ENCODE measurements at places on chromosomes 12 and 14.
A peak's percentile ranks its signal among the peaks of the same experiment; 100 is the strongest.

- no peak for DNase-seq
Measured at GRCh38 chr12:89566615-89567014, 40.8 kb upstream of the POC1B start.

DNA sequence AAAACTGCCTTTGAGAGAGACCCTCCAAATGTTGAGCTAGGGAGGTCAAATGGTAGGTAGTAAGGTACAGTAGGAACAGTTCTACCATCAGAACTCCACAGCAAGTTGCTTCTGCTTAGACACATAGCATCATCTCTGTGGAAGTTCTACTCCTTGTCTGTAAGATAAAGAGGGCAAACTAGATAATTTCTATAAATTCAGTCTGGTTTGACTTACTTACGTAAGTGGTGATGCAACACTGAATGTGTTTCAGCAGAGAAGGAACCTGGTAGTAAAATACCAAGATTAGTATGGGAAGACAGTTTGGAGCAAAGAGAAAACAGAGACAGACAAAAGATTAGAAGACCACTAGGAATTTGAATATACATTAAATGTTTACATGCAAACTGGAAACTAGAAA is 42.0 kb downstream of the KITLG start:
- no peak for DNase-seq

DNA sequence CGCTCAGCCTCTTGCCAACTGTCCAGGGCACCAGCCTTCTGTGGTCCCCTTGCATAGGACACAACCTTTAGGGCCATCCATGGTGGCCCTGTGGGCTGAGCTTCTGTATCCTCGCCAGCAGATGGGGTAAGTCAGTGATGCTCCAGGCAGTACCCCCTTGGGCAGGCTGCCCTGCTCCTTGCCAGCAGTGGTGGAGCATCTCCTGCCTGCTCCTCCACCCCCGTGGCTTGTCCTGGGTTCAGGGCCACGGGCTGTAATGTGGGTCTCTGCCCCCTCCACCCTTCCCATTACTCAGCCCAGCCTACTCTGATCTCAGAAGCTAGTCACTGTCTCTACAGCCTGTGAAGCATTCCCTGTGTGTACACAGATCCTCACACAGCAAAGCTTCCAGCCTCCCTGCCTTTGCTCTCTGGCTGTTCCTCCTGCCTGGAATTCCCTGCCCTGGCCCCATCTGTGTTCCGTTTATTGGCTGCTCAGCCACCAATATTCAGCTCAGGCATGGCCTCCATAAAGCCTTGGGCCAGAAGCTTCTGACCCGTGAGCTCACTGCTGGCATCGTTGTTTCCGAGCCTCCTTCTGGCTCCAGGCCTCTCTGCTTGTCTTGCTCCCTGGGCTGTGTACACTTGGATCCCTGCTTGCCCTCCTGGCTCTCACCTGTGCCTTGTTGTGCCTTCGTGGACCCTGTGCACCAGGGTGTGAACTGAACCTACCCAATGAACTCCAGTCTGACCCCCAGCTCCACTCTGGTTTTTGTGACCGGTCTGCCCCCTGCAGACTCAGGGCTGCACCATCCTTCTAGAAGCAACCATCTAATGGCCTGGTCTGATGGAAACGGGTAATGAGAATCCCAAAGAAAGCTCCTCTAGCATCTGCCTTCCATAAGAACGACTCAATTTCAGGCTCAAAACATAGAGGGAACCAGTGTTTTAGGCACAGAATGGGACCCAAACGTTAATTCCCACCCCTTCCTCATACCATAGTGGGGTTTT is 177.0 kb upstream of the PRMT8 start:
- peak; percentile 50 for DNase-seq

- no peak for DNase-seq
Measured at GRCh38 chr14:54881235-54881760, 21.3 kb downstream of the GCH1 start.

DNA sequence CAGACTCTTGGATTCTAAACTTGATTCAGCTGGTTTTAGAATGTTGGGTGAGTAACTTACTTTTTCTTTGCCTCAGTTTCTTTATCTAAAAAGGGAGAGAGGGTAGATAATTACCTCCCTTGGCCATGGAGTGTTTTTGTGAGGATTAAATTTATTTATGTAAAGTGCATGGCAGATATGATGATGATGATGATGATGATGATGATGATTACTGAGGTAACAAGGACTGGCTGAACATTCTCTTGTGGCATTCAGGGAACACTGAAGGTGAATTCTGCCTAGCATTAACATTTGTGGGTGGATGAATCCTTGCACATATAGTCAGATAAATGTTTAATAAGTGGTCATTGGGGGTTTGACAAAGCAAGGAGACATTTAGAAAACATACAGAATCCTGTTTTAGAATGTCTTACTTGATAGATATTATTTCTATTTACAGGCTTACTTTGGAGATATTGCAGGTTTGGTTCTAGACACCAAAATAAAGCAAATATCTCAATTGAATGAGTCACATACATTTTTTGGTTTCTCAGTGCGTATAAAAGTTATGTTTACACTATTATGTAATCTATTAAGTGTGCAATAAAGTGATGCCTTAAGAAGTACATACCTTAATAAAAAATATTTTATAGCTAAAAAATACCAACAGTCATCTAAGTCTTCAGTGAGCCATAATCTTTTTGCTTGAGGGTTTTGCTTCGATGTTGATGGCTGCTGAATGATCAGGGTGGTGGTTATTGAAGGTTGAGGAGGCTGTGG is 123.2 kb downstream of the SNAPC1 start:
- no peak for DNase-seq

DNA sequence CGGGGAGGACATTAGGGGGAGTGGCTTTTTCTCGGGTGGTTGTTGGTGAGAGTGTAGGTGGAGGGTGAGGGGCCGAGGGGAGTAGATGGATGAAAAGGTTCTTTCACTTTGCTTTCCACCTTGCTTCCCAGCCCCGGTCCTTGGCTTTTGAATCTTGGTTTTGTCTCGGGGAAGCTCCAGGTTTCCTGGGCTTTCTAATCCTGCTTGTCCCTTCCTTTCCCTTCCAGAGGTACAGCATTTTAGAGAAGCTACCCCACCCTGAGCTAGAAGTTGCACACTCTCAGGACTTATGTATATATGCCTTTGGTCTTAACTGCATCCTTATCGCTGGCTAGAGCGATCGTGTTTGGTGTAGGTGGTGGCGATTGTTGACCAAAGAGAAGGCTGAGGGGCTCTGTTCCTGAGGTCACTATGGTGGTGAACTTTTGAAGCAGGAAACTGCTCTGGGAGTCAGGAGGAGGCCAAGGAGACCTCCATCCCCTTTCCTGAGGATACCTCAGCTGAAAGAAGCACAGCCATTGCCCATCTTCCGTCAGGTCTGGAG is 862 bp downstream of the PIP4K2C start:
- DNase-seq: no peak

GRCh38 chr12:65622056-65622455 is 202.2 kb upstream of the HMGA2 start:
- DNase-seq: no peak

DNA sequence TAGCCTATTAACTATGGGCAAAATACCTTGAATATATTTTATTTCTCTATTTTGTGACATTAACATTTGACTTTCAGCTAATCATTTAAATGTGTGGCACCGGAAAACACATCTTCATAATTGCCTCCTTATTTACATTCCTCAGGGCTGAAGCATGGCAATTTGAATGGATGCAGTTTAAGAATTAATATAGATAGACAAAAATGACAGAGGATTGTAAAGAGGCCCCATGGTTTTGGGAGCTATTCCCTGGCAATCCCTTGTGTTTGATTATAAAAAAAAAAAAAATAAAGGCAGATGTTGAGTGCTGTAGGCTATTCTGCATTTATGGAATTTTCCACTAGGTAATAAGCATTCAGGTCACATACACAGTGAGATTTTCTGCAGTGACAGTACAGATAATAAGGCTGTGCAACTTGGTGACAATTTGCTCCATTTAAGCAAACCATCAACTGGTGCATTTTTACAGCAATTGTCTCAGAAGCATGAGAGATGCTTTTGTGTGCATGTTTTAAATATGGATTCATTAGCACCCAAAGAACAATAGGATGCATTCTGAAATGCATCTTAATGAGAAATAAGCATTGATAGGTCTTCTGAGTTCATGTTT is 123.2 kb upstream of the SLC38A4 start:
- DNase-seq: no peak

DNA sequence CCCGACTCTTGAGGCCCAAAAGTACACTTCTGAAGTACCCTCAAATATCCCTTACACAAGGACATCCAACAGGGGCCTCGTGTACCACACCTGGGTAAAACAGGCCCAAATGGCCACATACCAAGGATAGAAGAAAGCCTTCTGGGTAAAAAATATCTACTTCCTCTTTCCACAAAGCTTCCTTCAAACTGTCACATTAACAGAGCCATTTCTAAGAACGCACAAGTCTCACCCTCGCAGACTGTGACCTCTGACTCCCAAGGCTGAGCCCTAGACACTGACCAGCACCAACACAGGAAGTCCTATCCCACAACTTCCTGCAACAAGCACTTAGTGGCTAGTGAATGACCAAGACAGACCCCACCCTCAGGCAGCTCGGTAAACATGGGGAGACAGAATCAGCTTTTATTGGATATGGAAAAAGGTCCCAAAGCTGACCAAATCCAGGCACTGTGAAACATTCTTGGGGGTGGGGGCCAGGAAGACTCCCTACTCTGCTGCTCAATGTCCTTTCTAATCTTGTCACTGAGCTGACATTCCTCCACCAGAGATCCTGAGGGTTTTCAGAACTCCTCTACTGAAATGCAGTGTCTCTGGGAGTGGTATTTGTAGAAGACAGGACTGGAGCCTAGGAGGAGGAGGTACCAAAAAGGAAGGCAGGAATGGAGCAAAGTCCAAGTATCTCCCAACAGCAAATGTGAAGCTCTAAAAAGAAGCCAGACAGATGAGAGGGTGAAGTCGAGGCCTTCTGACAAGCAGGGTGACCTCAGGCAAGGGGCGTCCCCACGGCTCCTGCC is 15.9 kb downstream of the KCTD10 start:
- DNase-seq: no peak

GRCh38 chr12:68279227-68280054 is 26.0 kb upstream of the IL22 start:
- DNase-seq: no peak

GRCh38 chr12:40829738-40830144 is 137.5 kb downstream of the CNTN1 start:
- DNase-seq: no peak

- no peak for DNase-seq
Measured at GRCh38 chr12:3996322-3996721, 123.1 kb upstream of the PARP11 start.

GRCh38 chr12:103819892-103820291 is 21.1 kb downstream of the NT5DC3 start:
- no peak for DNase-seq

DNA sequence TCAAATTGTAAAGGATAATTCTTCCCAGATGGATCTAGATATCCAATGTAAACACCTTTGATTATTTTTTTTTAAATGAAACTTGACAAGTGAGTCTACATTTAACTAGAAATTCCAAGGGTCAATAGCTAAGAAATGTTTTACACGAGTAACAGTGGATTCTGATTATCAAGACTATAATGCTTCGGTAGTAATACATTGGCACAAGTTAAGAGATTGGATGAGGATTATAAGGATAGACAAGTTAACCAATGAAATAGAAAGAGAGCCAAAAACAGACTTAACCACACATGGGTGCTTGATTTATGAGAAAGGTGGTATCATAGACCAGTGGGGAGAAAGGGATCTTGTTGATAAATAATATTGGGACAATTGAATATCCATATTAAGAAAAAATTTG is 40.3 kb upstream of the PCED1B start:
- no peak for DNase-seq

Data from GM12891 (cell line).